Osteocyte (in vitro differentiated cells): ENCODE measurements at places on chromosomes 5 and 9. TPM values are rescaled to one million over a fixed set of nuclear protein-coding genes. Genes with fewer than 3 reads are reported as not detected.

DNA sequence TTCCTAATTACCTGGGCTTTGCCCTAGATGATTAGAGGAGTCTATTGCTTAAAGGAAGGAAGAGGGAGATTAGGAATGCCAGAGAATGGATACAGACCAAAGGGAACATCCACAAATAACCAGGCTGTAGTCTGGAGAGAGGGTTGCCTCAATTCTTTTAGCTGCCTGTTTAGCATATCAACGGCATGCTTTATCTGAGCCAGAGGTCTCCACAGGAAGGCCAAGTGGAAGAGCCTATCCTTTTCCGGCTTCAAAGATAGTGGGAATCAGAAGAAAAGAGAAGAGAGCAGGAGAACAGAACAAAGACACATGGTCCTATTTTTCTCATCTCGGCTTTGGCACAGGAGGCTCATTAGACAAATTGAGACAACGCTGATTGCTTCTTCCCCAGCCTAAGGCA lies 142.4 kb downstream of the NMUR2 start:
- H3K4me3 ChIP-seq = no peak overlapping the region
- H3K36me3 ChIP-seq = no peaks in the 10 kb centered on the region
- no peaks in the 10 kb centered on the region for H3K27me3 ChIP-seq
- no peak for DNase-seq

- no peak overlapping the region for H3K27ac ChIP-seq
- H3K36me3 ChIP-seq = no peaks in the 10 kb centered on the region
These were observed 92.9 kb downstream of the NDFIP1 start for GRCh38 chr5:142201471-142201887.

GRCh38 chr9:114503009-114503408 lies 2.3 kb downstream of the WHRN start:
- DNase-seq = no peak
- H3K4me3 ChIP-seq = peak overlapping the region; percentile 60
- peaks cover 40% of the 10 kb centered on the region for H3K4me1 ChIP-seq
- peaks cover 20% of the 10 kb centered on the region for H3K27me3 ChIP-seq

DNA sequence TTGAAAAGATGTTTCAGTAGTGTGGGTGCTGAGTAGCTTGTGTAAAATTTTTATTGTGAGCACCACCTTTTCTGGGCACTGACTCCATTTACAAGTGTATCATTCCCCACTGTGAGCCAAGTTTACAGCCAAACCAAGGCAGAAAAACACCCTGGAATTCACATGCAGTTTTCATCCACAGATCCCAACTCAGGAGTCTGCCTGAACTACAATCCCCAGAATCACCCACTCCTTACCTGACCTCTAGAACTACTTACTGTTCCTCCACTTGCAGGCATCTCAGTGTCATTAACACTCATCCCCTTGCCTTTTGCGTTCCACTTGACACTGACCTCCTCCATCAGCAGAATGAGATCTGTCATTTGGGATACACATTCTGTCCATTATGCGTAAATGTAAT lies 2042.6 kb upstream of the CDH6 start:
- H3K4me1 ChIP-seq = no peaks in the 10 kb centered on the region
- DNase-seq = no peak
- H3K36me3 ChIP-seq = no peaks in the 10 kb centered on the region
- no peak overlapping the region for H3K27ac ChIP-seq
- peaks cover 10% of the 10 kb centered on the region for H3K27me3 ChIP-seq

DNA sequence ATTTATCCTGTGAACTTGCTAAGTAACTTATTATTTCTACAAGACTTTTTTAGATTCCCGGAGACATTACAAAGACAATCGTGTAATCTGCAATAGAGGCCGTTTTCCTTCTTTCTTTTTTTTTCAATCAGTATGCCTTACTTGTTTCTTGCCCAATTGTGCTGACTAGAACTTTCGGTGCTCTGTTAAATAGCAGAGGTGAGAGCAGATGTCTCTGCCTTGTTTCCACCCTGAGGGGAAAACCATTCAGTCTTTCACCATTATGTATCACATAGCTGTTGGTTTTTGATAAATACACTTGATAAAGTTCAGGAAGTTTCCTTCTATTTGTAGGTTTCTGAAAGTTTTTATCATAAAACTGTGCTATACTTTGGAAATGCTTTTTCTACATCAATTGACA lies 10.3 kb downstream of the SPATA31E1 start:
- H3K27ac ChIP-seq = no peak overlapping the region
- no peak for DNase-seq
- H3K27me3 ChIP-seq = peaks cover 47% of the 10 kb centered on the region
- H3K36me3 ChIP-seq = peaks cover 1% of the 10 kb centered on the region
- H3K4me3 ChIP-seq = no peak overlapping the region

DNA sequence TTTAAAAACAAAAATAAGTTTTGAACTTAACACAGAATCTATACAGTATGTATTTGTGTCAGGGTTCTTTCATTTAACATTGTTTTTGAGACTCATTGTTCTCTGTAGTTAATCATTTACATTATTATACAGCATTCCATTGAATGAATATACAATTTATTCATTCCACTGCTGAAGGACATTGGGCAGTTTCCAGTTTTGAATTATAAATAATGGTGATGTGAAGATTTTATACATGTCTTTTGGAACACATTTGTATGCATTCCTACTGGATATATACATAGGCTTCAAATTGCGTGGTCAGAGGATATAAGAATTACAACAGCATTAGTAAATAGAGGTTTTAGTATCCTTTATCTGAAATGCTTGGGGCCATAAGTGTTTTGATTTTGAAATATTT lies 72.0 kb downstream of the CEP120 start:
- no peak for DNase-seq
- H3K27ac ChIP-seq = no peak overlapping the region
- peaks cover 7% of the 10 kb centered on the region for H3K4me1 ChIP-seq
- no peaks in the 10 kb centered on the region for H3K27me3 ChIP-seq
- no peak overlapping the region for H3K4me3 ChIP-seq

DNA sequence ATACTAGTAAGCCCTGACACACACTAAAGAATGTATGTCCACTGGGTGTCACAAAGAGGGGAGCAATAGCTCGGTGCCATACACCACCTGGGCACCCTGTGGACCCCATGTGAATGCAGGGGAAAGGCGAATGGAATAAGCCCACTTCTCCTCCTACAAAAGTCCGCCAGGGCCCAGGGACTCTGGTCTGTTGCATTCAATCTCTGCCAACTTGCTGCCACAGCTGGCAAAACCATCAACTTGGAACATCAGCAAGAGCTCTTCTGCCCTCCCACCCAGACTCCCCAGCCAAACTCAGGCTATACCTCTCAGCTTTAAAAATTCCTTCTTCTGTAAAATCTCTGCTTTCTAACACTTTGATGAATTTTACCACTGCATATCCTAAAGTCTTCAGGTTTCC lies 54.5 kb downstream of the PFDN1 start:
- H3K27me3 ChIP-seq = no peaks in the 10 kb centered on the region
- H3K4me3 ChIP-seq = no peak overlapping the region
- DNase-seq = no peak
- H3K36me3 ChIP-seq = peaks cover 12% of the 10 kb centered on the region
- H3K4me1 ChIP-seq = peaks cover 53% of the 10 kb centered on the region

DNA sequence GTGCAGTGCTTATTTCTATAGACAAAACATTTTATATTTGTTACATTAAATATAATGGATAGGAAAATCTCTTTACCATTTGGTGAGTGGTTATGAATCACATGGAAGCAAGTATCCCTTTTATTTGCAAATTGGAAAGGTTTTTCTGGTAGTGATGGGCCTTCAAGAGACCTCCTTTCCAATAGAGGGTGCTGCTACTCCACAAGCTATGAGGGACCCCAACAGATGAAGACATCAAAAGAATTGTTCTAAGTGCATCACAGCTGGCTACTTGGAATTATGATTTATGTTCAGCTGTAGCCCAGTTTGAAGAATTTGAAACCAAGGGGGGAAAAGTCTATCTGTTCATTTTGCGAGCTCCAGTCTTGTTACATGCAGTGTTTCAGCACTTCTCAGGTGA lies 493.7 kb upstream of the SGCD start:
- no peaks in the 10 kb centered on the region for H3K4me1 ChIP-seq
- H3K27ac ChIP-seq = no peak overlapping the region
- H3K4me3 ChIP-seq = no peak overlapping the region
- H3K36me3 ChIP-seq = no peaks in the 10 kb centered on the region
- DNase-seq = no peak
- no peaks in the 10 kb centered on the region for H3K27me3 ChIP-seq

GRCh38 chr9:127318651-127319167 lies 54.1 kb downstream of the GARNL3 start:
- H3K36me3 ChIP-seq = peaks cover 13% of the 10 kb centered on the region
- no peak overlapping the region for H3K4me3 ChIP-seq
- no peaks in the 10 kb centered on the region for H3K27me3 ChIP-seq
- no peak for DNase-seq
- no peak overlapping the region for H3K27ac ChIP-seq
- peaks cover 4% of the 10 kb centered on the region for H3K4me1 ChIP-seq

- peaks cover 58% of the 10 kb centered on the region for H3K4me1 ChIP-seq
- H3K36me3 ChIP-seq = no peaks in the 10 kb centered on the region
- H3K27ac ChIP-seq = no peak overlapping the region
- H3K4me3 ChIP-seq = no peak overlapping the region
These were observed 1.4 kb downstream of the PTTG1 start for GRCh38 chr5:160423099-160423498.

DNA sequence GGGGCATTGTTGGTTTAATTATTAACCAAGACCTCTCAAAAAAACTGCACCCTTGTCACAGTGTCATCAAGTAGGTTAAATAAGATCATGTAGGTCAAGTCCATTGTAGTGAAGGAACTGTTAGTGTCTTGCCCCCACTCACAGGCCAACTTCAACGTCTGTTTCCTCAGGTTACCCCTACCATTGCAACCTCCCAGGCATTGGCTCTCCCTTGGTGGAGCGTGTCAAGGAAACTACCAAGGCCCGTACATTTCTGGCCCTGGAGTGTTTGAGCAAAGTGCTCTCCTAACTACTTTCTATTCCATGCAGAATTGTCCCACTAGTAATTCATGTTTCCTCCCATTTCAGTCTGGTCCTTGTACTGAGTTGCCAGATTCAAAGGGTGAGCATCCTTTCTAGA lies 167.5 kb downstream of the MEF2C start:
- no peaks in the 10 kb centered on the region for H3K36me3 ChIP-seq
- no peak overlapping the region for H3K27ac ChIP-seq
- H3K4me1 ChIP-seq = no peaks in the 10 kb centered on the region

- H3K4me1 ChIP-seq = no peaks in the 10 kb centered on the region
- no peak overlapping the region for H3K27ac ChIP-seq
- peaks cover 16% of the 10 kb centered on the region for H3K36me3 ChIP-seq
- no peak overlapping the region for H3K4me3 ChIP-seq
These were observed 188.8 kb downstream of the COMMD10 start for GRCh38 chr5:116273448-116274242.

DNA sequence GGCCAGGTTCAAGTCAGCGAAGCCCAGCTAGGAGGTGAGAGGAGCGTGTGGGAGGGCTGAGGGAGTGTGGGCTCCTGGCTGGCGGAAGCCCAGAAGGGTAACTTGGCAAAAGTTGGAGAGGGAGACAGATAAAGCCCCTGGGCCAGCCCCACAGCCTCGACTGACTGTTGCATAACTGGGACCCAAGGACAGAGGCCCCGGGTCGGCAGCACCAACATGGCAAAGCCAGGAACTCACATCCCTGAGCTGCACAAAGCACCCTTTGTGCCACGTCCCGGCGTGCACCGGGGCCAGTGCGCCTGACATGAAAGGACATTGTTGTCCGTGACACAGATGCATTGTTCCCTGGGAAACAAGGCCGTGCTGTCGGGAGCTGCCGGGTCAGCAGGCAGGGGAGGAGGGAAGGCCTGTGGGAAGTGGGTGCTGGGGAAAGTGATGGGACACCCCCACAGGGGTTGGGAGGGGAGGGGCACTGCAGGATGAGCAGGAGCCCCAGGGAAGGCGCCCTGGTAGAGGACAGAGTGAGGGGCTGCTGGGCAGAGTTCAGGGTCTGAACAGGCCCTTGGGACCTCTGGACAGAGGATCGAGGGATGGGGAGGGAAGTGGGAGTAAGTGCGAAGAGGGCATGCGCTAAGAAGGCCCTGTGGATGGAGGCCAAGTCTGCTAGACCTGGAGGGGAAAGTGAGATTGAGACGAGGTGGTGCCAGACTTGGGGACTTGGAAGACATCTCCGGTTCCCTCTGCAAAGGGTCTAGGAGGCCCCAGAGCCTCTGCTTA lies 13.0 kb upstream of the DPM2 start:
- peaks cover 42% of the 10 kb centered on the region for H3K4me1 ChIP-seq
- no peaks in the 10 kb centered on the region for H3K27me3 ChIP-seq
- no peak overlapping the region for H3K4me3 ChIP-seq
- H3K36me3 ChIP-seq = peaks cover 7% of the 10 kb centered on the region
- no peak overlapping the region for H3K27ac ChIP-seq

DNA sequence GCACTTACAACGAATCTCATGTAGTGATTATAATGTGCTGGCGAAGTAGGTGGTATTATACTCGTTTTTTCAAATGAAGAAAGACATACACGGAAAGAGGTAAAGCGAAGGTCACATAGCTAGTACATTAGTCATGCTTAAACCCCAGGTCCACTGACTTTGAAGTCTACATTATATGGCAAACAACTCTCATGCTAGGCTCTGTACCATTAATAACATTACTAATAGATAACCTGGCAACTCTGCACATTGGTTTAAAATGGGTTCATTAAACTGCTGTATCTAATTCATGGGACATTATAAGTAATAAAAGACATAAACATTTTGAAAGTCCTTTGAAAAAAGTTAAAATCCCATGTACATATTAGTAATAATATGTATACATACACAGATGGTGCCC lies 21.2 kb downstream of the FYB1 start:
- DNase-seq = no peak
- H3K27me3 ChIP-seq = peaks cover 10% of the 10 kb centered on the region
- peaks cover 6% of the 10 kb centered on the region for H3K4me1 ChIP-seq
- H3K4me3 ChIP-seq = no peak overlapping the region

DNA sequence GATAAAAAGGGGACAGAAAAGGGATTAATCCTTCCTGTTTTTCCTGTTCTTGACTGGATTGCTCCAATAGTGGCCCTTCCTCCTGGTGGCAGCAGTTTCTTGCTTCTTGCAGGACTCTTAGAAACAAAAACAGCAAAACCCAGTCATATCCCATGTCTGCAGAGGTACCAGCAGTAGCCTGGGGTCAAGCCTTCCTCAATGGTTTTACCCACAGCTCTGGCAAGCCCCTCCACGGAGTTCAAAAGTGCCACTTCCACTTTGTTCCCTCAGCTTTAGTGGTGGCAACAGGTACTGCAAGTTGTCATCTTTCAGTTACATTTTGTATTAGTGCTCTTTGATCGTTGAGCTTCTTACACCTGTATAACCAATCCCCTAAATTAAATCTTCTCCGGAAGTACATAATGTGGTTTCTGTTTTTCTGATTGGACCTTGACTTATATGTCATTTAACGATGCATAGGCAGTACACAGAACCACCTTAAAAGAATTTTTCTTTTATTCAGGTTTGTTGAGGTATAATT lies 8.7 kb upstream of the RANBP6 start:
- no peaks in the 10 kb centered on the region for H3K36me3 ChIP-seq
- no peak overlapping the region for H3K27ac ChIP-seq
- H3K4me1 ChIP-seq = no peaks in the 10 kb centered on the region
- peaks cover 50% of the 10 kb centered on the region for H3K27me3 ChIP-seq

Gene SLC6A19
- total RNA-seq = not detected in 2 replicates

Gene ISL1
- not detected in 2 replicates for total RNA-seq

Gene PCA3
- not detected in 2 replicates for total RNA-seq

Gene PTGES
- 0.83 and 0.94 TPM in 2 replicates for total RNA-seq

Gene THBS4
- total RNA-seq = 1.4 and 1.5 TPM in 2 replicates

Gene ENHO
- 0.86 and 1.0 TPM in 2 replicates for total RNA-seq
